ENCODE measurements at places on chromosomes 2 and 18.
A peak's percentile ranks its signal among the peaks of the same experiment; 100 is the strongest.

DNA sequence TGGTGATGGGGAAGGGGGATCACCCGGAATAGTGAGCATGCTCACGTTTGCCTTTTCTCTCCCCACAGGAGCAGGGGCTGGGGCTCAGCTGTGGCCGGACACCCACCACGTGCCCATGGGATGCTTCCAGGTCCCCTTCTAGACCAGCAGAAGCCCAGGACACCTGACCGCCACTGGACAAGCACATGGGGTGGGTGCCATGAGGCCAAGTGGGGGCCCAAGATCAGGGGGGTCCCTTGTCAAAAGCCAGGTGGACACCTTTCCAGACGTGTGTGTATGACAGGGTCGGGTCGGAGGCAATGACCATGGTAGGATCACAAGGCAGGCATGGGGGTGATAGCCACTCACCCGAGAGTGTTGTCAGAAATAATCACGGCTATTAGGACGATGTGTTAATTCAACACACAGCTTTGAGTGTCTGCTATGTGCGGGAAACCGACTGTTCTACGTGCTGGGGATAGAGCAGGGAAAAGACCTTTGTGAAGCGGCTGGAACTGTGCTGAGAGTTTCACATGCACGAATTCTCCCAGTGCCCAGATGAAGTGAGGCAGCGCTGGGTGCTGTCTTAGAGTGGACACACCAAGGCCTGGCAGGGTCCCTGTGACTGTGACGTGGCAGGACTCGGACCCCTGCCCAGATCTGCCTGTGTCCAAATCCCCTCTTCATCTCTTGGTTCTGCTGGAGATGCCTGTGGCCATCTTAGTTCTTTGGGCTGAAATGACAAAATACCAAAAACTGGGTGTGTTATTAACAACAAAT lies 244.7 kb downstream of the NDUFA10 start:
- DNase-seq = no peak

DNA sequence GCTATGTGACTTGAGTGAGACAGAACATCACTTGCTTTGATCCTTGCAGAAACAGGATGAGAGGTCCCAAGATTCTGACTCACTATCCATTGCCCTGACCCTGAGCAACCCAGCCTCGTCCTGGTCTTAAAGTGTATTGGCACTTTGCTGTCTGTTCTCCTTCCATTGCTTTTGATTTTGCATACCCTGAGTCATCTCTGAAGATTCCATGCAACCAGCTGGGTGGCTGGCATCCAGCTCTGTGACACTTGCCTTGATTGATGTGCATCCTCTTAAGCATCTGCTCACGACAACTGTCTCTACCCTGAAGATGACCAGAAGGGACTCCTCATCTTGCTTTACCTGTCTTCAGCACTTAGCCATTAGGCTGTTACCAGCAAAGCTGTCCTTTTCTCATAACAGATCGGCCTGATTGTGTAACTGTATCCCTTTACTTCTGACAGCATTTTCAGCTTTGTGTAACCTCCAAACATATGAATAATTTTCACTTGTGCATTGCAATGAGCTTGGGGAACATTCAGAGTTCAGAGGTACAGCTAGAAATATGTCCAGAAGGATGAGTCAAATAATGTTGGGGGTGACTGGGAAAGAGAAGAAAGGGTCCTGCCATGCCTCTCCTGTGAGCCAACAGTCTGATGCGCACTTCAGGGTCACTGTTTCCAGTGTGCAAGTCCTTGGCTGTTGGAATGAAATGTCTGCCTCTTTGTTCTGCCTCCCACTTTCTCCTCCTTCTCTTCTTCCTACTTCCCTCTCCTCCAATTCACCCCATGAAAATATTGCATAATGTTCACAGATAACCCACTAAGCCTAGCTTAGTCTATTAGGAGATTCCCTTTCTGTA lies 249.7 kb upstream of the OSR1 start:
- DNase-seq = no peak

- DNase-seq = no peak
Measured at GRCh38 chr2:7052404-7052803, 135.2 kb downstream of the RNF144A start.

DNA sequence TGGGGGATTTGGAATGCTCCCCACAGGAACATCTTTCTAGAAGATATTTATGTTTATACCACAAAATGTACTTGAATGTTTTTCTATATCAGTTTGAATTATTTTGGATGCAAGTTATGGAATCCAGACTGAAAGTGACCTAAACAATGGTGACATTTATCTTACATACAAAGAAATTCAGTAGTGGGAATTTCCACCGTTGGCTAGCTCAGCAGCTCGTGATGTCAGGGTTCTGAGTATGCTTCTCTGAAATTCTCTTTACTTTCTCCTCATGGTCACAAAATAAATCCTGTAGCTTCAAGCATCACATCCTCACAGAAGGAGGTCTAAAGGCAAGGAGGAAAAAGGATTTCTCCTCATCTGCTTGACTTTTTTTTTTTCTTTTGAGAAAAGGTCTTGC lies 105.3 kb downstream of the AKAIN1 start:
- DNase-seq = no peak

- no peak for DNase-seq
Measured at GRCh38 chr2:229163893-229164292, 107.2 kb downstream of the PID1 start.

- DNase-seq = no peak
Measured at GRCh38 chr18:24130494-24130893, 8.4 kb upstream of the CABYR start.

- DNase-seq = no peak
Measured at GRCh38 chr18:76388261-76388660, 106.8 kb downstream of the ZNF516 start.

DNA sequence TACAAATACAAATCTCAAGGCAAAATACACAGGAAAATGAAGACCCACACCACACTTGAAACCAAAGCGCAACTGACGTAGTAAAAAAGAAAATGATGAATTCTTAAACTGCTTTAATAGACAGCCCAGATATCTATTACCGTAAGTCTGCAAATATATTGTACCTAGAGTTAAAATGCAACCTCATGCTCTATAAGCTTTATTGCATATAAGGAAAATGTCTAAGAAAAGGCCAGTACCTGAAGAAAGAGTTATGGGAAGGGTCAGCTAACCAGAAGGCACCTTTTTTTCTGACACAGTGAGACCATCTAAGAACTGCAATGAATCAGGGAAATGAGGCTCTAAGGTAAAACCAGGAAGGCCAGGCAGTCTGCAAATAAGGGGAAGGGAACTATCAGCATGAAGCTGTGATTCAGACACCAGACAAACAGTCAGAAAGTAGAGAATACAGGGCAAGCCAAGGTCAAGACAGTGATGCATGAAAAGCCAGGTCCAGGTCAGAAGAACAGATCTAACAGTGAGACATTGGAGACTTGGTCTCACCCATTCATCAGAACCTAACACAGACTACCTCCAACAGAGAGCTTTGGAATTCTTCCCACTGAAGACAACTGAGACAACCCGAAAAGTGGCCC lies 46.9 kb downstream of the PDE11A start:
- DNase-seq = no peak

DNA sequence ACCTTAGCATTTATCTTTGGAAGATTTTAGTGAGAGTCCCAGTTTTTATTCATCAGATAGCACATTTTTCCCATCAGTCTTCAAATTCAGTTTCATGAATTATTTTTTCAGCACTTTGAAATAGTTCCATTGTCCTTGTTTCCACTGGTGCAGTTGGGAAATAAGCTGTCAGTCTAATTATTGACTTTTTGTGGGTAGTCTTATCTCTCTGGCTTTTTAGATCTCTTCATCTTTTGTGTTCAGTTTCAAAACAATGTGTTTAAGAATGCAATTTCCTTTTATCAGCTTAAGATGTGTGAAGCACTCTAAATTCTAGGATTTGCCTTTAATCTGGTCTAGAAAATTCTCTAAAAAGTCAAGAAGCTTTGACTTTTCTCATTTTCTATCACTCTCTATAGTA lies 70.5 kb downstream of the GFPT1 start:
- no peak for DNase-seq

DNA sequence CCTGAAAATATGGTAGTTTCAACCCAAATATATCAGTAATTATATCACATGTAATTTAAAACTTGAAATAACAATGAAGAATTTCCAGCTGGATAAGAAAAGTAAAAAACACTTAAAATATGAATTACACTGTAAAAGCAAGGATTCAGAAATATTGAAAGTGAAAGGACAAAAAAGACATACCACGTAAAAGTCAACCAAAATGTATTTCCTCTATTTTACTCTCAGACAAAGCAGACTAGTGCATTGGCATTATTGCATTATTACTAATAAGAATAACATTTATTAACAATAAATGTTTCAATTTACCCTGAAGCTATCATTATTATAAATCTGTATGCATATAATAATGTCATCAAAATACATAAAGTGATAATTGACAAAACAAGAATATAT lies 445.1 kb upstream of the TRIB2 start:
- DNase-seq = no peak

DNA sequence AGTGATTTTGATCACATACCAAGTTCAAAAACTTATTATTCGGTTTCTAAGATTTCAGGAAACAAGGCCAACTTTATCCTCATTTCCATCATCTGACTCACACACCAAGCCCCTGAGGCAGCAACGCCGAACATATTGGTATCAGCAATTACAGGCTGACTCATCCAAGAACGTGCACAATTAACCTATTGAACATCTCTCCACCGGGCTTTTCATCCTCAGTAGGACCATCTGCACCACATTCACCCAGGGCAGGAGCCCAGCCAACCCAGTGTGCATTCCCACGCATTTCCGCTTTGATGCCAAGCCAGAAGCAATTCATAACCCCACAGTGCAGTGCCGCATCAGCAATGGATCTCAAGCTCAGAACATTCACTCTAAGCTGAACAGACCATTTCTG lies 52.9 kb downstream of the SCG2 start:
- DNase-seq = no peak

- no peak for DNase-seq
Measured at GRCh38 chr2:110780461-110780860, 48.1 kb downstream of the ACOXL start.

DNA sequence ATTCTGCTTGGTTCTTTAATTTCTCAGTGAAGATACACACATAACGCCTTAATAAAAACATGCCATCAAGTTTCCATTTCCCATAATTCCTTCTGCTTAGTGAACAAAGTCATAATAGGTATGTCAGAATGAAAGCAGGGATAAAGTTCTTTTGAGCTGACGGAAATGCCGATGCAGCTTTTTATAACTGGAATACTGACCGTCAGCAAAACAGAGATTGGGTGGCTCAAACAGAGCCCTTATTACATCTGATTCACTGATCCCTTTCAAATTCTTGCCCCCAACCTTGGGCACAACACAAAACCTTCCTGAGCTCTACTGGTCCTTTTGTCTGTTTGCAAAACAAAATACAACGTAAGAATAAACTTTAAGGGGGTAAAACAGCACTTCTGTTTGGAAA lies 140.4 kb downstream of the CDH2 start:
- DNase-seq = no peak

- no peak for DNase-seq
Measured at GRCh38 chr2:172962824-172963223, 112.8 kb upstream of the MAP3K20 start.

DNA sequence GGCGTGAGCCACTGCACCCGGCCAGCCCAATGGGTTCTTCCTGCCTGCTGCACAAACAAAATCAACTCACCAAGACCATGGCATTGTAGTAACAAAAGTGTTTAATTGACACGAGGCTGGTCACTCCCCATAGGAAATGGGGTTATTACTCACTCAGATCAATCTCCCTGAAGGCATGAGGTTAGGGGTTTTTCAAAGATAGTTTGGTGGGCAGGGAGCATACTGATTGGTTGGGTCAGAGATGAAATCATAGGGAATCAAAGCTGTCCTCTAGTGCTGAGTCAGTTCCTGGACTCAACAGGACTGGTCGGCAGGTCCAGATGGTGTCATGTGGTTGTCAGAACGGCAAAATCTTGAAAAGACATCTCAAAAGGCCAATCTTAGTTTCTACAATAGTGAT lies 122.1 kb downstream of the TMEM17 start:
- no peak for DNase-seq

DNA sequence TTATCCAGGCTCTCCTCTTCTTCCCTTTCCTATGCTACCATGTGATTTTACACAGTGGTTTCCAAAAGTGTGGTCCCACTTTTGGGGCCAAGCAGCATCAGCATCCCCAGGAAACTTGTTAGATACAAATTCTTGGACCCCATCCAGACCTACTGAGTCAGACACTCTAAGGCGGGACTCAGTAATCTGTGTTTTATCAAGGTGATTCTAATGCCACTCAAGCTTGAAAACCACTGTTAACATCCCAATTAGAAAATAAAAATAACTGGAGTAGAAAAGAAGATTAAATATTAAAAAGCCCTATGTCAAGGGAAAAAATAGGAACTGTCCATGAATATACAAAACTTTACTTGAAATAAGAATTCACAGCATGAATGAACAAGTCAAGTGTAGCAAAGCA lies 10.8 kb downstream of the DSG2 start:
- no peak for DNase-seq

GRCh38 chr2:172826522-172826921 lies 90.9 kb downstream of the RAPGEF4 start:
- no peak for DNase-seq

- no peak for DNase-seq
Measured at GRCh38 chr2:18436503-18437005, 123.9 kb downstream of the RDH14 start.

GRCh38 chr2:36618381-36618780 lies 20.4 kb upstream of the FEZ2 start:
- DNase-seq = peak; percentile 85

- DNase-seq = no peak
Measured at GRCh38 chr18:6607343-6607742, 122.2 kb upstream of the ARHGAP28 start.

- no peak for DNase-seq
Measured at GRCh38 chr2:7073901-7074300, 156.7 kb downstream of the RNF144A start.

- DNase-seq = no peak
Measured at GRCh38 chr2:9364791-9365497, 58.4 kb downstream of the ITGB1BP1 start.

- DNase-seq = no peak
Measured at GRCh38 chr2:108022628-108023027, 36.3 kb downstream of the SLC5A7 start.

DNA sequence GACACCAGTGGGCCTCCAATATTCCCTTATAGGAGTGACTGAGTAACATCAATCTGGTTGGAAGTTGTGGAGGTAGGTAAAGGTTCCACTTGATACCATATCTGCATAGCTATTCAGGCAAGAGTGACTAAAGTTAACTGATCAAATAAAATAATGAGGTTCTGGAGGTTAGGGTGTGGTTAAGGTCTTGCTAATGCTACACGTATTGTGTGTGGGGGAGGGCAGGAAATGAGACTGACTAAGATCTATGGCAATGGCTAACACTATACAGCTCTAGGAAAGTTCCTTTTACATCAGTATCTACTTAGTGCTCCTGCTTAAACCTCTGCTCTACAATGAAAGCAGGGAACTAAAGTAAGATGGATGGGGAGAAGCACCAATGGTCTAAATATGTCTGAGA lies 149.1 kb upstream of the MGAT5 start:
- DNase-seq = no peak

Data from iPS DF 19.7 (cell line).